ENCODE measurements at places on chromosomes 4 and X. TPM values are rescaled to one million over a fixed set of nuclear protein-coding genes. Genes with fewer than 3 reads are reported as not detected.

The MAGEC1 gene
- total RNA-seq = not detected

GRCh38 chr4:15906020-15906443, 32.5 kb downstream of the FGFBP1 start:
- DNase-seq = no peak

DNA sequence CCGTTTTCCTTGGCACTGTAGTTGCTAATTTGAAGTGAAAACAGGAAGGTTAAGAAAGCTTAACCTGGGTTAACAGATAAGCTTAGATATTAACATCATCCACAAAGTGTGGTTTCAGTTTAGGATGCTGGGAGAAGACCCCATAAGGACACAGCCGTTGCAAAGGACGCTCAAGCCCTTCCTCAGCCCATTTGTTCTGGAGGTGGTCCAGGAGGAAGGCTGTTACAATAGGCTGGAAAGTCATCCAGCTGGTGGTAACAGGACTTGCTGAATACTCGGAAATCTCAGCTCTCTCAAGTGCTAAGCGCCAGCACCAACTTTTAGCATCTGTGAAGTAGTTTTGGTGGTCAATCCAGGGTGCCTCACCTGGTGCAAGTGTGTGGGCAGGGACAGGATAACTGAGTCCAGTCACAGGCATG, 14.2 kb downstream of the CHST7 start:
- DNase-seq = no peak

GRCh38 chrX:154483325-154483724, 3.1 kb downstream of the UBL4A start:
- no peak for DNase-seq

DNA sequence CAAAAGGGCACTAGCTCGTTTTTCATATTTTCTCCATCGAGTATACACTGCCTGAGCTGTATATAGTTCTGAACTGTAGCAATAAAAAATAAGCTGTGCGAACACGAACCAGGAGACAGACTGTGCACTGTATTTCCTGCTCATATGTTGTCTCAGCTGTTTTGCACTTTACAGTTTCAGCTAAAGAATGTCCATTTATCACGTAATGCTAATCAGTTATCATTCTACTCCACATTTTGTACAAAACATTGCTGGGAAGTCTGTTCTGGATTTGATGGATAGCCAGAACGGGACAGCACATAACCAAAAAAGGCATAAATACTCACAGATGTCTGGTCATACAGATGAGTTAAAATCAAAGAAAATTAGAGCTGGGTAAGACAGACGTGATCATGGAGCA, 315.5 kb upstream of the ADGRL3 start:
- no peak for DNase-seq

DNA sequence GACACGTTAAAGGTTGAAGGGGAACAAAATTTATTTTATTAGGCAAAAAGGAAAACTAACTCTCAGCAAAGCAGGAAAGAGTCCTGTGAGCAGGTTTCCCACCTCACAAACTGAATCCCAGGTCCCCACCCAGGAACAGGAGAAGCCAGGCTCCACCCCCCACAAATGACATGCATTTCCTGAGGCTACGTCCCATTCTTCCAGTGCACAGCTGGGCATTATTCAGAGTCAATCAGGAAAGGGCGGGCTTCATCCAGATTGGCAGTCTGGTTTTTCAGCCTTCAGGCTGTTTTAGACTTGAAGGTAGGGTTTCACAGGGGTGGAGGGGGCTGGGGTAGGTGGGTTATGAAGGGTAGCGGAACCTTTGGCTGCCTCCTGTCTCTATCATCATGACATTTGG, 11.9 kb upstream of the ASIC5 start:
- no peak for DNase-seq

- no peak for DNase-seq
These were observed 86.0 kb upstream of the NMU start for GRCh38 chr4:55722132-55722531.

Data from occipital lobe (tissue), 3 donors.